ENCODE measurements at places on chromosomes 12 and 14.

- no peak overlapping the region for H3K27ac ChIP-seq
- no peaks in the 10 kb centered on the region for H3K27me3 ChIP-seq
- no peak for DNase-seq
- H3K36me3 ChIP-seq = no peaks in the 10 kb centered on the region
- no peak overlapping the region for H3K4me3 ChIP-seq
Measured at GRCh38 chr14:91009501-91010152, 50.8 kb downstream of the RPS6KA5 start.

DNA sequence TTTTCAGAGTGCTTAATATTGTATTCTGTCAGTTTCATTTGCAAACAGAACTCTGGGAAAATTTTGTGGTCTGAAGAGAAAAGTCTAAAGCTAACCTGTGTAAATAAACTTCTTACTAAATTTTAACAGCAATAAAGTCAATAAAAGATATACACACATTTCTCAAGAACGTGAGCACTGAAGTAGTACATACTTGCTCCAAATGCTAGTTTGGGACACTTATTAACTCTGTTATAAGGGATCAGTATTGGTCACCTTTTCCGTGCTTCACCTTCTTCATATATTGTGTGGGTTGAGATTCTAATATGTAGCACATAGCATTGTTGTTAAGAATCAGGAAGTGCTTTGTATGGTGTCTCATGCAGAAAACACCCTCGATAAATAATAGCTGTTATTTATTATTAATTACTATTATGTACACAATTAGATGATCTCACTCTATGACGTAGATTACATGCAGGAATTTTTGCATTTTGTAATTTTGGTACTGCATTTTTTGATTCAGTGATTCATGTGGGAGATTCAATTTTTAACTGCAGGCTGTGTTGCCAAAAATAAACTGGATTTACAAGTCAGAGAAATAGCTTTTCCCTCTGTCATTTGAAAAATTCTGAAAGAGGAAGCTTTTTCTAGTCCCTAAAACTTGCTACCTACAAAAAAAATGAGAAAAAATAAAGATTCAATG lies 300.9 kb downstream of the ACSS3 start:
- no peaks in the 10 kb centered on the region for H3K36me3 ChIP-seq
- no peaks in the 10 kb centered on the region for H3K4me1 ChIP-seq
- no peak for DNase-seq
- no peak overlapping the region for H3K27ac ChIP-seq

DNA sequence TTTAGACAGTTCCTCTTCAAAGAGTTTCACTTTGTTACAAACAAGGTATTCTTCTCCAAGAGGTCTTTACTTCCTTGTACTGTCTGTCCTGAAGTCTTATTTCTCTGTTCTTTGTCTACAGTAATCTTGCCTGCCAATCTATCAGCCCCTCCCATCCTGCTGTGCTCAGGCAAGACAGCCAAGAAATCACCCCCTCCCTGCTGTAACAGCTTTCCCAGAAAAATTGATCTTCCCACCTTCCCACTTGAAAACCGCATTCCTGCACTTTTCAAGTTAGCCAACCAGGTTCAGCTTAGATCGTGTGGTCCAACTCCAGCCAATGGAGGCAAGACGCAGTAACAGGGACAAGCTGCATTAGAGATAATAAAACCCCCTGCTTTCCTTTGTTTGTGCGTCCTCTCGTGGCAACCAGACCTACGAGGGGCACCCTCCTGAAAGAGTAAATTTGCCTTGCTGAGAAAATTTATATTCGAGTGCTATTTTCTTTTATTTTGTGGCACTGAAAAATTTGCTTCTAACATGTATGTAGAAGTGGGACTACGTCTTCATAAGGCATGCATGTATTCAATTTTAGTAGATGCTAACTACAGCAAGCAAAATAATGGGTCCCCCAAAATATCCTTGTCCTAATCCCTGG lies 46.5 kb upstream of the ESR2 start:
- no peak overlapping the region for H3K27ac ChIP-seq
- H3K4me3 ChIP-seq = no peak overlapping the region
- no peaks in the 10 kb centered on the region for H3K27me3 ChIP-seq
- DNase-seq = no peak

- H3K27me3 ChIP-seq = no peaks in the 10 kb centered on the region
- no peak overlapping the region for H3K4me3 ChIP-seq
- no peak overlapping the region for H3K27ac ChIP-seq
- no peaks in the 10 kb centered on the region for H3K36me3 ChIP-seq
- H3K4me1 ChIP-seq = no peaks in the 10 kb centered on the region
Measured at GRCh38 chr12:31599053-31599452, 8.1 kb upstream of the DENND5B start.

GRCh38 chr14:80946187-80946586 lies 4.6 kb upstream of the CEP128 start:
- peaks cover 4% of the 10 kb centered on the region for H3K27me3 ChIP-seq
- DNase-seq = no peak
- peaks cover 5% of the 10 kb centered on the region for H3K4me1 ChIP-seq
- H3K27ac ChIP-seq = no peak overlapping the region
- H3K36me3 ChIP-seq = no peaks in the 10 kb centered on the region
- no peak overlapping the region for H3K4me3 ChIP-seq

DNA sequence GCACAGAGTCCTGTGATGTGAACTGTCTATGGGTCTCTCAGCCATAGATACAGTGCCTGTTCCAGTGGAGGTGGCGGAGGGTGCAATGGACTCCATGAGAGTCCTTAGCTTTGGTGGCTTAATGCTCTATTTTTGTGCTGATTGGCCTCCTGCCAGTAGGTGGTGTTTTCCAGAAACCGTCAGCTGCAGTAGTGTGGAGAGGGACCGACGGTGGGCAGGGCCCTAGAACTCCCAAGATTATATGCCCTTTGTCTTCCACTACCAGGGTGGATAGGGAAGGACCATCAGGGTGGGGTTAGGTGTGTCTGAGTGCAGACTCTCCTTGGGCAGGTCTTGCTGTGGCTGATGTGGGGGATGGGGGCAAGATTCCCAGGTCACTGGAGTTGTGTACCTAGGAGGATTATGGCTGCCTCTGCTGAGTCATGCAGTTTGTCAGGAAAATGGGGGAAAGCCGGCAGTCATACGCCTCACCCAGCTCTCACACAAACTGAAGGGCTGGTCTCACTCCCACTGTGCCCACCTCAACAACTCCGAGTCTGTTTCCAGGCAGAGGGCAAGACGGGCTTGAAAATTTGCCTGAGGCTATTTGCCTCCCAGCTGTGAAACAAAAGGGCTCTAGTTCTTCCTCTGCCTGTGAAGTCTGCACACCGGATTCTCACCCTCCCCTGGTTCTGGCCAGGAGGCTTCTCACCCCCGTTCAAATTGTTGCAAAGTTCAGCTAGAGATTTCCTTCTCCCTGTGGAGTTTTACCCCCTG lies 24.9 kb upstream of the ZDHHC17 start:
- H3K27ac ChIP-seq = no peak overlapping the region
- no peak for DNase-seq
- H3K27me3 ChIP-seq = no peaks in the 10 kb centered on the region
- no peaks in the 10 kb centered on the region for H3K4me1 ChIP-seq
- H3K4me3 ChIP-seq = no peak overlapping the region

Data from small intestine (tissue), 16 donors.